ENCODE measurements at places on chromosomes 2 and 18. TPM values are rescaled to one million over a fixed set of nuclear protein-coding genes. Genes with fewer than 3 reads are reported as not detected.

DNA sequence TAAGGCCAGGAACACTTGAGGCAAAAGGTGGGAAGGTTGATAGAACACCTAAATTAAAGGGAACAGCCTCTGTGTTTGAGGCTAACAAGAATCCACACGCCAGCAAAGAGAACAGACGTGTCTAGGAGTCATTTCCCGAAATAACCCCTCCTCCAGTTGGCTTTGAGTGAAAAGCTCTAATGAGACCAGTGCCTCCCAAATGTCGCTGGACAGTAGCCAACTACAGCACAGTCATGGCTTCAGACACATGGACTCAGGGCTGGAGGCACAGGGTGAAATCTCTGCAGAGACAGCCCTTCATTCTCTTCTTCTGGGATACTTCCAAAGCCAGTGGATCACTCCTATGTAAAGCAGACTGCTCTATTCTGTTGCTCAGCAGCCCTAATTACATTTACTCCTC lies 49.6 kb downstream of the SOWAHC start:
- peak; percentile 53 for DNase-seq

- DNase-seq, result no peak
Observed at GRCh38 chr18:50788284-50788683, 31.5 kb downstream of the MRO start.

- peak; percentile 47 for DNase-seq
Observed at GRCh38 chr2:129069875-129070594, 751.4 kb upstream of the HS6ST1 start.

DNA sequence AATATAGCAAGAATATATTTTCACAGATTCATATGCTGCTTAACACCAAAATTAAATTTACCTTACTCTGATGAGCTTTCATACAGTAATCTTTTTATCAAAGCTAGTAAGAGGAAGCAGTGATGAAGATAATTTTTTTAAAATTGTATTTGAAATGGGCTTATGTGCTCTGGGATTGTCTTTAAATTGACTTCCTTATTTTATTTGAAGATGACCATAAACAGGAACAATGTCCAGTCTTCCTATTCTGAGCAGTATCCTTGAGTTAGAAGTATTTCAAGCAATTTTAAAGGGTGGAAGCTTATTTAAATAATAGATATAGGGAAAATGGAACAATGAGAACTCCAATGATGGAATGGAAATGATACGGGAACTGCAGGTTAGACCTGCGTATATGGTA lies 211.6 kb downstream of the MCFD2 start:
- no peak for DNase-seq

FSIP2 gene
- total RNA-seq, result 0.05 TPM

Data from left ventricle myocardium inferior (tissue), 1 donor.